HFFc6 (cell line): ENCODE measurements at places on chromosomes 2 and 18. TPM values are rescaled to one million over a fixed set of nuclear protein-coding genes. Genes with fewer than 3 reads are reported as not detected.
A peak's percentile ranks its signal among the peaks of the same experiment; 100 is the strongest.

DSC1 gene
- not detected in 3 replicates for total RNA-seq

CYRIA gene
- not detected in 3 replicates for total RNA-seq

GRCh38 chr2:48356701-48357325, 173.1 kb upstream of the STON1 start:
- no peak overlapping the region for H3K4me3 ChIP-seq
- DNase-seq, result no peak
- peaks cover 46% of the 10 kb centered on the region for H3K4me1 ChIP-seq
- H3K36me3 ChIP-seq, result peaks cover 7% of the 10 kb centered on the region
- H3K27me3 ChIP-seq, result no peaks in the 10 kb centered on the region; the same call in 1 of the 2 replicates
- H3K27ac ChIP-seq, result no peak overlapping the region

DNA sequence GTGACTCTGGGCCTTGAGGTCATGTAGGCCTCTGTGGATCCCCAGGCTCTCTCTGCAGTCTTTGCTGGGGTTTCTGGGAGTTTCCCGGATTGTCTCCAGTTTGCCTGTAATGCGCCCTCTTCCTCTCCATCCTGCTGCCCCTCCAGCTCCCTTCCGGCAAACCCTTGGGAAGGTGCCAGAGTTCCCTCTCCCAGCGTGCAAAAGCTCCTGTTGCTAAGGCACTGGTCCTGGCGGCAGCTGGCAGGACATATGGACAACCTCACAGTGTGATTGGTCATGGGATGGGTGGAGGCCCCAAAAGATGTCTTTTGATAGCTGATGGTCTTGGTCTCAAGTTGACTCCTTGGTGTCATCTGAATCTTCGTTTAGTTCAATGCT, 320.1 kb downstream of the CYP26B1 start:
- H3K4me1 ChIP-seq, result peaks cover 9% of the 10 kb centered on the region

- H3K4me3 ChIP-seq, result no peak overlapping the region; the same call in 1 of the 2 replicates
- peaks cover 31% of the 10 kb centered on the region for H3K4me1 ChIP-seq
- peaks cover 10% of the 10 kb centered on the region for H3K27me3 ChIP-seq
- DNase-seq, result no peak
- H3K27ac ChIP-seq, result no peak overlapping the region
Observed at GRCh38 chr18:58850786-58851469, 13.7 kb upstream of the ZNF532 start.

- no peak overlapping the region for H3K27ac ChIP-seq
- no peak for DNase-seq
- H3K4me1 ChIP-seq, result no peaks in the 10 kb centered on the region
- no peaks in the 10 kb centered on the region; the same call in 1 of the 2 replicates for H3K36me3 ChIP-seq
- H3K4me3 ChIP-seq, result no peak overlapping the region
Observed at GRCh38 chr2:4909346-4910009, 782.7 kb upstream of the SOX11 start.

ASXL3 gene
- not detected in 3 replicates for total RNA-seq

GRCh38 chr2:159637988-159638501, 21.7 kb upstream of the BAZ2B start:
- H3K36me3 ChIP-seq, result peaks cover 10% of the 10 kb centered on the region; the same call in 1 of the 2 replicates
- H3K27me3 ChIP-seq, result no peaks in the 10 kb centered on the region
- H3K27ac ChIP-seq, result peak overlapping the region; percentile 83
- peak overlapping the region; percentile 16 for H3K4me3 ChIP-seq
- peak; percentile 92 for DNase-seq

SFTPB gene
- total RNA-seq, result not detected in 3 replicates

COL4A3 gene
- not detected in 3 replicates for total RNA-seq

LYPD6B gene
- 23.6 to 87.8 TPM (median 65.5 TPM) in 3 replicates for total RNA-seq

DNA sequence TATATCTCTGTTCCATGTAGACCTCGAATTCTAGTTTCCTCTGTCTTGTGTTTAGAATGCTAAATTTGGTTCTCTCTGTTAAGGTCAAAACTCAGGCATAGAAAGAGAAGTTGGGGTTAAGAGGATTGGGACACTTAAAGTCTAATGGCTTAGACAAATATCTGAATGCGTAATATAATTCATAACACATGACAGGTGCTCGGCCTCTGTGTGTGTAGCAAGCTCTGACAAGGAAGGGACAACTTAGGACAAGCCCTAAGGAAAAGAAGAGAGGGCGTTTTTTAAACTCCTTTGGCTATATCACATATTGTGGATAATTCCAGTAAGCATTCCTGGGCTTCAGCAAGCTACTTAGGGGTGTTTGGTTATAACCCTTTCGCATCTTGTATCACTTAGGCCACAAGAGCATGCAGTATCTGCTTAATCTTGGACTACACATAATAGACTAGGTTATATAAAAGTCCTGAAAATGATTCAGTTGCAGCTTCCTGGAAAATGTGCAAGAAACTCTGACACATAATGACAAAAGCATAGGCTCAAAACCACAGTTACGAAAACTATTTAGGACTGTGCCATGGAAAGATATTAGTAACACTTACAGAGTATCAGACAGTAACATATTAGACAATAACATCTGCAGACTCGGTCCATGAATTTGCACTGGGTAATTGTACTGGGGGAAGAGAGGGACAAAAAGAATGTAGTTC, 16.1 kb upstream of the CREB1 start:
- H3K27me3 ChIP-seq, result peaks cover 2% of the 10 kb centered on the region
- peaks cover 58% of the 10 kb centered on the region for H3K4me1 ChIP-seq
- peak overlapping the region; percentile 74 for H3K4me3 ChIP-seq
- peak overlapping the region; percentile 73 for H3K27ac ChIP-seq
- peaks cover 14% of the 10 kb centered on the region for H3K36me3 ChIP-seq

RESP18 gene
- total RNA-seq, result not detected in 3 replicates

DNA sequence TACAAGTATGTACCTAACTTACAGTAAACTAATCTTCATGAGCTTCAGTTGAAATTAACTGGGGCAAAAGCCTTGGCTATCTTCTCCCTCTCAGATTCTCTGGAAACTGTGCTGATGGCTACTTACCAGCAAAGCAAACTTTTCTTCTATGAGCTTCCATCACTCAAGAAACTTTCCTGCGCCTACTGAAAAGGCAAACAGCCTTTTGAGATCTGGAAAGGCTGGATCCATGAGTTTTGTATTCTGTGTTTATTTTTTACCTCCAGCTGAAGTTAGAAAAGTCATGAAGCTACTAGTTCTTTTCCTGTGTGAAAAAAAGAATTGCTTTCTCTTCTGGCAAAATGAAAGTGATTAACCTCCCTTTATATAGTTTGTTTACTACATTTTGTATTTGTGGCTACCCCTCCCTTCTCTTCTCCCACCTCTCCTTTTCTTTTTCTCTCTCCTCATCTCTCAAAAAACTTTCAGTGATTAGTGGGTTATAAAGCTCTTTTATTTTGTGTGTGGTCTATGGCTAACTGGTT, 49.2 kb upstream of the RNF152 start:
- peaks cover 48% of the 10 kb centered on the region for H3K4me1 ChIP-seq
- H3K36me3 ChIP-seq, result peaks cover 7% of the 10 kb centered on the region
- no peaks in the 10 kb centered on the region; the same call in 1 of the 2 replicates for H3K27me3 ChIP-seq
- no peak for DNase-seq
- H3K4me3 ChIP-seq, result peak overlapping the region; percentile 69

GRCh38 chr2:68722712-68723111, 11.9 kb upstream of the ARHGAP25 start:
- peaks cover 17% of the 10 kb centered on the region for H3K4me1 ChIP-seq
- H3K27me3 ChIP-seq, result peaks cover 8% of the 10 kb centered on the region
- H3K4me3 ChIP-seq, result no peak overlapping the region
- H3K27ac ChIP-seq, result no peak overlapping the region

DNA sequence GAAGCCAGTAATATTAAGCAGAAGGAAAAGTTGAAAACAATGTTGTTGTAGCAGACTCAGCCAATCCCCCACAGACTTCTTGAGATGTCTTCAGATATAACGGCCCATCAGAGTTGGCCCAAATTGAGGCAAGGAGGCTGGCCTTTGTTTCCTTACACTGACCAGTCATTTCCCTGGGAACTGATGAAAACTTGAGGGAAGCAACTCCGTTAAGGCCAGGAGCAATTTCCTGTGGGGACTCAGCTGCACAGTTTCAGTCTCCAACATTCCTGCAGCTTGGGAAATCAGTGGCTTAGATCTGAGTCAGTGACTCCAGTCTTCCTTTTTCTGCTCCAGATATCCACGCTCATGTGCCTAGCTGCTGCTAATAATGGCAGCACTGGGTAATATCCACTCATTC, 75.7 kb downstream of the FTCDNL1 start:
- H3K27ac ChIP-seq, result no peak overlapping the region
- no peaks in the 10 kb centered on the region for H3K36me3 ChIP-seq
- DNase-seq, result no peak
- no peaks in the 10 kb centered on the region for H3K27me3 ChIP-seq
- H3K4me3 ChIP-seq, result no peak overlapping the region

- no peak overlapping the region for H3K4me3 ChIP-seq
- no peak overlapping the region for H3K27ac ChIP-seq
- no peaks in the 10 kb centered on the region for H3K4me1 ChIP-seq
- H3K36me3 ChIP-seq, result no peaks in the 10 kb centered on the region
Observed at GRCh38 chr2:146506851-146507250, 1338.0 kb upstream of the ACVR2A start.

ASB3 gene
- total RNA-seq, result 15.6 to 16.7 TPM (median 15.7 TPM) in 3 replicates

GRCh38 chr2:34912084-34912483, 1313.0 kb upstream of the FAM98A start:
- no peaks in the 10 kb centered on the region for H3K4me1 ChIP-seq
- no peak for DNase-seq
- H3K4me3 ChIP-seq, result no peak overlapping the region
- H3K36me3 ChIP-seq, result peaks cover 5% of the 10 kb centered on the region; the same call in 1 of the 2 replicates
- peaks cover 2% of the 10 kb centered on the region; the same call in 1 of the 2 replicates for H3K27me3 ChIP-seq

PEX13 gene
- 20.2 to 23.0 TPM (median 22.2 TPM) in 3 replicates for total RNA-seq

DAW1 gene
- not detected in 2 replicates for total RNA-seq

GRCh38 chr2:94986392-94986963, 39.0 kb upstream of the MAL start:
- H3K4me1 ChIP-seq, result no peaks in the 10 kb centered on the region
- H3K27me3 ChIP-seq, result peaks cover 15% of the 10 kb centered on the region
- DNase-seq, result peak; percentile 62
- no peak overlapping the region for H3K27ac ChIP-seq
- no peak overlapping the region for H3K4me3 ChIP-seq

- H3K36me3 ChIP-seq, result no peaks in the 10 kb centered on the region
- peak; percentile 62 for DNase-seq
- peak overlapping the region; percentile 26 for H3K27ac ChIP-seq
- no peak overlapping the region for H3K4me3 ChIP-seq
- peaks cover 11% of the 10 kb centered on the region for H3K4me1 ChIP-seq
- H3K27me3 ChIP-seq, result no peaks in the 10 kb centered on the region
Observed at GRCh38 chr2:135701442-135701841, 40.2 kb upstream of the UBXN4 start.

DNA sequence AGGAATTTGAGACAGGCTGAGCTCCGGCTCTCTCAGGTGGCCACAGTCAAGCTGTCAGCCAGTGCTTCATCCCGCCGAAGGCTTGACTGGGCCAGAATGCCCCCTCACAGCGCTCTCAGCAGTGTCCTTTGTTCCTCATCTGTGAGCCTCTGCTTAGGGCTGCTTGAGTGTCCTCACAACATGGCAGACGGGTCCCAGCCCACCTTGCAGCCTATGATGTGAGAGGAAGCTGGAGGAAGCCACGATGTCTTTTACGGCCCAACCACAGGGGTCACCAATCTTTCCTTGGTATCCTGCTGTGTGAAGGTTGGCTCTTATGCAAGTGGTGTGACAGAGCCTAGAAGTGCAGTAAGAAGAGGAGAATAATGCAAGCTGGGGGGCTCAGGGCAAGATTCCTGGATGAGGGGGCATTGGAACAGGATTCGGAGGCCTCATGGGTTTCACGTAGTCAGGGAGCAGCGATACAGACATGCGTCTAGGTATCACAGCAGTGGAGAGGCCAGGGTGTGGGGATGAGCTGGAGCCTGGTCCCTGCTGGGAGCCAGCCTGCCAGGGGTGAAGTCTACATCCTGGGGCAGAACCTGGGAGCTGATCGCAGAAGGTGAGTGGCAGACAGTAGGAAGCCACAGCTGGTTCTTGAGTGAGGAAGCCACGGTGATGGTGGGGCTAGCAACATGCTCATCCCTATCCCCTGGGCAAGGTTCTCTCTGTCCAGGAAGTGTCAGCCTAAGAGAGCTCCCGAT, 234.1 kb downstream of the GLI2 start:
- DNase-seq, result no peak
- peaks cover 53% of the 10 kb centered on the region for H3K36me3 ChIP-seq
- H3K27ac ChIP-seq, result no peak overlapping the region; the same call in 1 of the 2 replicates
- peaks cover 33% of the 10 kb centered on the region for H3K27me3 ChIP-seq

CRYGC gene
- not detected in 3 replicates for total RNA-seq

DNA sequence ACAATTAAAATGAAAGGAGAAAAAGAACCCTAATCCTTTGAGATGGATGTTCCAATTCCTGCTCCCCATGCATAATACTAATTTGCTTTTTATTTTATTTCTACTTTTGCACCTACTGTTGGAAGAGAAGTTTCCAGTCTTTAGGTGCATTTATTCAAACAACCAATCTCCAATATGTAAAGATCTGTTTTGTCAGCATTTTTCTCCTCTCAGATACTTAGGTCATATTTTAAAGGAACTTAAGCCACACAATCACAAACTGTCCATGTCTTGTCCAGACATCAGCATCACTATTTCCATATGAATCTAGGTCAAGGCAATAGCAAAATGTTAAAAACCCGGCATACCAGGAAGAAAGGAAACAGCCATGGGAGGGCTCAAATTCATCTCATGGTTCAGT, 1023.2 kb downstream of the BCL11A start:
- DNase-seq, result no peak
- no peak overlapping the region for H3K4me3 ChIP-seq
- H3K4me1 ChIP-seq, result no peaks in the 10 kb centered on the region
